ENCODE measurements at places on chromosomes 7 and 10.

GRCh38 chr7:101770466-101770865, 47.0 kb upstream of the CUX1 start:
- DNase-seq, result no peak

- DNase-seq, result no peak
These were observed 128.1 kb upstream of the NANOS1 start for GRCh38 chr10:118901380-118901779.

DNA sequence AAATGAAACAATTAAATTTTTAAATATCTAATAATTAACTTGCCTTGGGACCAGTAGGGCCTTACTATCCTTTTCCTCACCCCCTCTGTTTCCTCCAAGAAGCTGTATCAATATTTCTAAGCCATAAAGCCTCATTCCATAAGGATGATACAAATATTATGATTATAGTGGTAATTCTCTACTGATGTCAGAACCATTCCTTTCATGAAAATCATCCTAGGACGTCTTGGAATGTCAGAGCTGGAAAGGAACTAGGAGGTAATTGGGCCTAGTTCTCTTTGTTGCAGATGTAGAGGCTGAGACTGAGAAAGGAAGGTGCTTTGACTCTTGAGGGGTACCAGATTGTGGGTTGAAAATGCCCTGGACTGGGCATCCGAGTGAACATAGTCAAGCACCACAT, 766.7 kb upstream of the GHITM start:
- DNase-seq, result no peak

- no peak for DNase-seq
These were observed 49.7 kb downstream of the CPEB3 start for GRCh38 chr10:92241158-92241500.

DNA sequence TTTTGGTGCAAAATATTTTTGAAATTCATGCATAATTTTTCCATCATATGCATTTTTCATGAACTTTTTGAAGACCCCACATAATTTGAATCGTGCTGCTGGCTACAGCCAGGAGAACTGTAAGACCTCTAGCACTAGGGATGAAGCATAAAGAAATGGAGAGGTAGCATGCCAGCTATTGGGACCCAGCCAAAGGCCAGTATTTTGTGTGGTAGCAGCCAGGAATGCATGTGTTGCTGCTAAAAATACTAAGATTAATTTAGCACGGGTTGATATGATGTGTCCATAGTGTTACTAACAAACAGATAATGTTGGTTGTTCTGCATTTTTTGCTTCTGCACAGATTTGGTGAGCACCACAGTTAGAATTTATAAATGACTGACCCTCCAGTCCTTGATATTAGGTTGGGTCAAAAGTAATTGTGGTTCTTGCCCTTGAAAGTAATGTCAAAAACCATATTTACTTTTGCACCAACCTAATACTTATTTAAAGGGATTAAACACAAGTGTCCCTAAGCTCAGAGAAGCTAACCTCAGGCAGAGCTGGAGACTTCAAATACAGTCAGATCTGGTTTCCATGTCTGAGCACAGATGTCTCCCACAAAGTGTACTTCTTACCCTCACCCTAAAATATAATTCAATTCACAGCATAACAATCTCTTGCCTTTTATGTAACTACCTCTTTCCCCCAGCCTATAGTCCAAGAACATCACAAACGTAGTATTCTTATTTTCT, 54.1 kb upstream of the NPSR1 start:
- DNase-seq, result no peak

- DNase-seq, result no peak
These were observed 136.0 kb downstream of the PHF14 start for GRCh38 chr7:11109659-11110058.

- no peak for DNase-seq
These were observed 39.8 kb upstream of the EPC1 start for GRCh38 chr10:32386623-32387260.

GRCh38 chr7:116653204-116653603, 18.8 kb upstream of the MET start:
- no peak for DNase-seq

- DNase-seq, result no peak
These were observed 259.8 kb downstream of the CSTF2T start for GRCh38 chr10:51439645-51440044.

- DNase-seq, result no peak
These were observed 119.3 kb downstream of the CABCOCO1 start for GRCh38 chr10:61781969-61782403.

DNA sequence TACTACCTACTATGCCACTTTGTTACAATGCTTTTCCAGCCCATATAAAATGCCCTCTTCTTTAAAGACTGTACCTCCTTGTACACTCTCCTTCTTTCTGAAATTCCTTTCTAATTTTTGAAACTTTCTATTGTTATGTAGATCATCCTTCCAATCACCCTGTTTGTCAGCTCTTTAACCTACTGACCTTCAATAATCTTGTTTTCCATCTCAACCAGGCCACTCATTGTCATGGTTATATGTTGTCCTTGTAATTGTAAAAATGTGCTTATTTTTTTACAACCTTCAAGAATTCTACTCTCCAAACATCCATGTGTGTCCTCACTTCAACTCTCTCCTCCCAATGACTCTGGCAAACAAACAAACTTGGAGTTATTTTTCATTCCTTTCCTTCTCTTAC, 1172.6 kb upstream of the CELF2 start:
- no peak for DNase-seq

DNA sequence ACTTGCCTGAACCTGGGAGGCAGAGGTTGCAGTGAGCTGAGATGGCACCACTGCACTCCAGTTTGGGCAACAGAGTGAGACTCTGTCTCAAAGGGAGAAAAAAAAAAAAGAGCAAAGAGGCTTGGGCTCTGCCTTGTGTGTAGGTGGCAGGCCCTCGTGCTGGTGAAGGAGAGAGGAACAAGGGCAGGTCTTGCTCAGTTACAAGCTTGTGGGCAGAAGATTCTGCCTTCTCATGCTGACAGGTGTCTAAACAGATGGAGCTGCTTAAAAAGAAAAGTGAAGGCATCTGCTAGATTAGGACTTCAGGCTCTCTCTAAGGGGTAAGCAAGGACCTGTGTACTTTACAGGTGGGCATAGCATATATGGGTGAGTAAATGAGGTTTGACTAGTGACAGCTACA, 65.5 kb upstream of the TRIM8 start:
- DNase-seq, result no peak

GRCh38 chr7:143953421-143953820, 1.2 kb upstream of the OR2F1 start:
- DNase-seq, result no peak

DNA sequence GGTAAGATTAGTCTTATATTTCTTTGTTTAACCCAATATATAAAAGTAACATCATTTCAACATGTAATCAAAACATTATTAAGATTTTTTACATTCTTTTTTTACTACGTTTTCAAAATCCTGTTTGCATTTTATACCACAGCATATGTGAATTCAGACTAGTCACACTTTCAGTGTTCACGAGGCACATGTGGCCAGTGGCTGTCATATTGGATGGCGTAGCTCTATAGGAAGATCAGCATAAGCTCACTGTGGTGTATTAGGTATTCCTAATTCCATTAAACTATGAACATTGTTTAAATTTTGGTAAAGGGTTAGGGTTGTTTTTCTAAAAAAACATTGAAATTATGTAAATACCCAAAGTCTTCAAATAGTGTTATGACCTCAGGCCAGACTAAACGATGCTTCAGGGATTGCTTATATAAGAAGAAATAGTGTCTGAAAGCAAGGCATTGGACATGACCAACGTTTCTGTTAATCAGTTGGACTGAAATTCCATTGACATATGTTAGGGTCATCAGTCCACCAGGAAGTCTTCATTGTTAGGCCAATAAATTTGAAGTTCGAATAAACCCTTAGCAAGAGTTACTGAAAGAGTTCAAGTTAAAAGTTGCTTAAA, 97.0 kb downstream of the BICC1 start:
- no peak for DNase-seq

DNA sequence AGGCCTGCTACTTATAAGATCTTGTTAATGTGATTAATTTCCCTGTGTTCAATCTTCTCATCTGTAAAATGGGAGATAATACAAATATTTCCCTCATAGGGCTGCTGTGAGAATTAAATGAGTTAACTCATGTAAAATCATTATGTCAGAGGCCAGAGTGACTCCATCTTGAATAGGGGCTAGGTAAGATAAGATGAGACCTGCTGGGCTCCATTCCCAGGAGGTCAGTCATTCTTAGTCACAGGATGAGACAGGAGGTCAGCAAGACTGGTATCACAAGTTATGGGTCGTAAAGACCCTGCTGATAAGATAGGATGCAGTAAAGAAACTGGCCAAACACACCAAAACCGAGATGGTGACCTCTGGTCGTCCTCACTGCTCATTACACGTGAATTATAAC, 200.7 kb downstream of the CYP26A1 start:
- DNase-seq, result no peak

- no peak for DNase-seq
These were observed 15.7 kb downstream of the ZFAND2A start for GRCh38 chr7:1144269-1144771.

DNA sequence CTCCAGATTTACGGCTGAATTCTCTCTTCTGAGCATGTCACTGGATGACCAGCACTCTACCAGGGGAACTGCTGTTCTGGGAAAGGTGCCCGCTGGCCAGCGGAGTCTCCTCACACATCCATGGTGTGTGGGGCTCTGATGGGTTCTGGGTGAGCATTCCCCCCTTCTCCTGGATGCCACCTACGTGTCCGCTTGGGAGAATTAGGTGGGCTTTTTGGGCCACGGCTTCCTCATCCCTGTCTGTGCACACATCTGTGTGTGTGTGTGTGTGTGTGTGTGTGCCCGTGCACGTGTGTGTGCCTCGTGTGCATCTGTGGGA, 163.0 kb downstream of the DNAJB6 start:
- no peak for DNase-seq

GRCh38 chr7:42237811-42238541, 967 bp upstream of the GLI3 start:
- DNase-seq, result no peak

GRCh38 chr10:120517196-120517595, 60.2 kb downstream of the PLPP4 start:
- no peak for DNase-seq

- DNase-seq, result no peak
These were observed 22.1 kb downstream of the HDAC9 start for GRCh38 chr7:18517646-18518045.

GRCh38 chr7:112467867-112468266, 12.9 kb upstream of the LSMEM1 start:
- DNase-seq, result no peak

DNA sequence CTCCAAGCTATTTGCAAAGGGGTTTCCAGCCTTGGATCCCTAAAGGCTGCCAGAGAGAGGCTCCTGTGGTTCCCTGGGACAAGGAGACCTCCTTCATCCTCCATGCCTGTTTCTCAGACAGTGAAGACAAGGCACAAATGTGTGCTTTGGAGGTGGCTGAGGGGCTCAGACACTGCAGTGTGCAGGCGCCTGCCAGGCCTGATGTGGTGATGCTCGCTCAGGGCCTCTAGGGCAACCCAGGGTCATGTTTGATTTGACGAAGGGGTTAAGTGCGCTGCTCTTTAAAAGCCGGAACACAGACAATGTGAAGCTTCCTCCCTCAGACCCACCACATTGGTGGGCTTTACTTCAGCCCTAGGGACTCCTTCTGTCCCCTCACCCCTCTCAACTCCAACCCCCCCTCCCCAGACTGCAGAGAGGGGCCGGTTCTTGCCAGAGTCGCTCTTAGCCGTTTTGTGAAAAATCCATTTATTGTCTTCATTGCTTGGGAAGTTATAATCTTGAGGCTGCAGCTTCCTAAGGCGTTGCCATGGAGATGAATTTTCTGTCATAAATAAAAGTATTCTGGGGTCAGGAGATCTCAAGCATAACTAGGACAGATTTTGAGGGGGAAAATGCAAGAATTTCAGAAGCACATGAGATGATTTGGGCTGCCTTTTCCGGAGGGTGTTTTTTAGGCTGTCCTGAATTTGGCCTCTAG, 35.8 kb downstream of the PDGFA start:
- DNase-seq, result no peak

- DNase-seq, result no peak
These were observed 72.5 kb downstream of the CDK6 start for GRCh38 chr7:92763636-92764423.

DNA sequence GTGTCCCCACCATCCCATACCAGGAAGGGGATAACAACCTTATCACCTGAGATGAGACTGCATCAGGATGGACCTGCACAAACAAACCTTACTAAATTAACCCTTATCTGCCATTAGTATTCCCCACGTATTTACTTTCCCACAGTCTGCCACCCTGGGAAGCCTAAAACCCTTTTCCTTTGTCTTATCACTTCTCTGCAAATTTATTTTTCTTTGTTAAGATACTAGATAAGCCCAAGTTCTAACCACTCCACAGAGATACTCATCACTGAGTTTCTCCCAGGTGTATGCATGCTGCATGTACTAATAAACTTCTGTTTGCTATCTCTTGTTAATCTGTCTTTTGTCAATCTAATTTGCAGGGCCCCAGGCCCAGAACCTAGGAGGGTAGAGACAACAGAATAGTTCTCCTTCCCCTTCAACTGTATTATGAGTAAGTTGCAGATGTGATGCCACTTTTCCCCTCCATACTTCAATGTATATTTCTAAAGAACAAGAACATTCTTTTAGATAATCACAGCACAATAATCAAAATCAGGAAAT, 66.0 kb downstream of the ELMO1 start:
- DNase-seq, result no peak

- no peak for DNase-seq
These were observed 338.1 kb downstream of the DNAJB6 start for GRCh38 chr7:157674715-157675426.

DNA sequence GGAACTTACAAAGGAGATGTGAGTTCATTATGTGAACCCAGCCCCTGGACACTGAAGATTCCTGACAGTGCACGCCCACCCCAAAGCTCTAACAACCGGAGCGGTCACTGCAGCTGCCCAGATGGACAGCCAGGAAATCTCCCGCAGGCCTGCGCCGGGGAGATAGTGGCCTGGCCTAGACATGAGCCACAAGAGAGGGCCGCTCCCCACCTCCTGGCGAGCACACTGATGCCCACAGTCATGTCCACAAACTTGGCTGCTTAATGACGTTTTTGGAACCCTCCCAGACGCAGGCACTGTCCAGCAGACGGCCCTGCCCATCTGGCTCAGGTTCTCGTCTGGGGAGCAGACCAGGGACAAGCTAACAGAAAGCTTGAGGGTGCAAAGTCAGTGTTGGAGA, 34.2 kb downstream of the TCERG1L start:
- no peak for DNase-seq

GRCh38 chr10:103576862-103577261, 83.4 kb downstream of the NEURL1 start:
- DNase-seq, result no peak

DNA sequence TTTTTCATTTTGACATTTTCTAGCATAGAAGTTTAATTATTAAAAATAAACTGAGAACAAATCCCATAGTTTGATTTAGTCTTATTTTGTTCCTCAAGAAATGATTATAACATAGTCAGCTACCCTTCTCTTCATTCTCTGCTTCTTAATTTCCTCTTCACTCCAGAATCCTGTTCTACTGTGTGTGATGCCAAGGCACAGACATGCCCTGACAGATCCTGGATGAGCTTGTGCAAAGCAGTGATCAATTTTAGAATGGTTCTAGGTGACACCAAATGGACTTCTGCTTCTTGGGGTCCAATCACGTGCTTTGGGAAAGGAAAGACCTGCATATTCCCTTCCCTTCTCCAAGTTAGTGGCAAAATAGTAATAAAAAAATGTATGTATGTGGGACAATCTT, 665.6 kb downstream of the MAGI2 start:
- DNase-seq, result no peak

- no peak for DNase-seq
These were observed 739.9 kb downstream of the REEP3 start for GRCh38 chr10:64261092-64261491.

Measured in activated T-helper 1 cell treated with anti-CD3 and anti-CD28 coated beads, Interleukin-2, amount 50 U/mL, for 16 hours (primary cell).